ENCODE measurements at places on chromosomes 5 and 9.
A peak's percentile ranks its signal among the peaks of the same experiment; 100 is the strongest.

GRCh38 chr9:91693226-91693625 lies 256.8 kb downstream of the ROR2 start:
- DNase-seq = no peak

DNA sequence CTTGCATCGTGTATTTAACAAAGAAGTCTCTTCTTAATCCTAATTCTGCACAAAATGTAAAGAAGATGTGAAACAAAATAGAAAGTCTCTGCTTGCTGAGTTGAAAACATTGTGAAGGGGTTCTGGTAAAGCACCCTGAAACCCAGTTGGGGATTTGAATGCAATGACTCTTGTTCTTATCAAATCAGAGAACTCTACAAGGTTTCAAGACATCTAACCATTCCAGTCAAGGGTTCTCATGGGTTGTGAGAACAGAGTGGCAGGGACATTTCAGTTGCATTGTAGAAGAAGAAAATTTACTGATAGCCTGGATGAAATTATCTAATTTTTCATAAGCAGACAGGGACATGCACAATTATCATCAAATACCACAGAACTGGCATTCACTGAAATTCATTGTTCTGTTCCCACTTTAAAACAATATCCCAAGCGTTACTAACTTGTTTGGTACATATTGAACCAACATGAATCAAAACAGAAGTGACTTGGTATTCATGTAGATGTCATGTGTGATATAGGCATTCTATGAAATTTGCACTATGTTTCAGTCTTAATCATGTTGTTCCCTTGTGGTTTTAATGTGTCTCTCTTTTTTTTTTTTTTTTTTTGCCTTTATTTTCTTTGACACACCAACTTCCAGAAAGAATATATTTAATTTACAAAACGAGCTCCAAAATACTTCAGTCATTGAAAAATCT lies 563.3 kb downstream of the IRX1 start:
- DNase-seq = no peak

GRCh38 chr5:157288405-157289163 lies 22.7 kb downstream of the CYFIP2 start:
- DNase-seq = no peak

GRCh38 chr9:18678821-18679590 lies 205.1 kb downstream of the ADAMTSL1 start:
- DNase-seq = no peak

GRCh38 chr9:37371565-37372464 lies 50.7 kb upstream of the GRHPR start:
- DNase-seq = no peak

- DNase-seq = no peak
These were observed 79.1 kb downstream of the WDR41 start for GRCh38 chr5:77413049-77413448.

GRCh38 chr9:129972816-129973215 lies 70.2 kb downstream of the FNBP1 start:
- peak; percentile 39 for DNase-seq

DNA sequence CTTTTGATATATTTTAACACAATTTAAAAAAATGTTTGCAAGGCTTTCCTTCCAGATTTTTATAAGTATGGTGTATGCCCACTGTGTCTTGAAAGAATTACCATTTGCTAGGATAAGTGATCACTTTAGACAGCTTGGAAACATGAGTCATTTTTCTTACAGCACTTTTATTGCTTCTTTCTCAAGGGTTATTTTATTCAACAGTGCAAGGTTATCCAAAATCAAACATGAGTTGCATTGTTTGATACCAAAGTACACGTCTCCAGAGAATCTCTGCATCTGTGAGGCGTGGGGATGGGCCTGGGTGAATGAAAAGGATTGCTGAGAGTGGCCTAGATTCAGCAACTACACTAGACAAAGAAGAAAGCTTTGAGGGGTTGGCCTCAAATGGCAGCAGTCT lies 329.6 kb downstream of the ADAMTS6 start:
- DNase-seq = no peak

DNA sequence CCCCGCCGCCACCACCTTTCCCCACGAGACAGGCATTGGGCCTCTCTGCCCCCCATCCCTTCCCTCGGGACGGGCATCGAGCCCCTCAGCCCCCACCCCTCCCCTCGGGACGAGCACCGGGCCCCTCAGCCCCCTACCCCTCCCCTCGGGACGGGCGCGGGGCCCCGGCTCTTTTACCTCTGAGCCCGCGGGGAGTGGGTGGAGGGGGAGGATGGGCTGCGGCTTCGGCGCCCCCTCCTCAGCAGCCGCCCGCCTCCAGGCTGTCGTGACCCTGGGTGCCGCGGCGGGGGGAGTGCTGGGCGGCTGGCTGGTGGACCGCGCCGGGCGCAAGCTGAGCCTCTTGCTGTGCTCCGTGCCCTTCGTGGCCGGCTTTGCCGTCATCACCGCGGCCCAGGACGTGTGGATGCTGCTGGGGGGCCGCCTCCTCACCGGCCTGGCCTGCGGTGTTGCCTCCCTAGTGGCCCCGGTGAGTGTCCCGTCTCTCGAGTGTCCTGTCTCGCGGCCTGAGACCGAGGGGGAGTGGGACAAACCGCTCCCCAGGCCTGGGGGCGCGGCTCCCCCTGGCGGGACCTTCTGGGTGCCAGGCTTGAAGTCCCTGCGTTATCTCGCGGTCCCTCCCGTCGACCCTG lies 791 bp downstream of the SLC2A8 start:
- DNase-seq = peak; percentile 70

DNA sequence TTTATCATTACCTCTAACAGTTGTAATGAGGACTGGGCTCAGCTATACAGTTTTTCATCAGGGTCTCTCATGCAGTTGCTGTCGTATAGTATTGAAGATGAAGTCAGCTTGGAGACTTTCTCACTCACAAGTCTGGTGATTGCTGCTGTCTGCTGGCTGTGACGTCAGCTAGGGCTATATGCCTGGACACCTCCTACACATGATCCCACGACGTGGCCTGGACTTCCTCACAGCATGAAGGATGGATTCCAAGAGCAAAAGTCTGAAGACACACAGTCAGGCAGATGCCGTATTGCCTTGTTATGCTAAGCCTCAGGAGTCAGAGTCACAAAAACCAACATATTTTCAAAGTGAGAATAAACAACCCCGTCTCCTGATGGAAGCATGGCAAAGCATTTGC lies 193.3 kb downstream of the LURAP1L start:
- no peak for DNase-seq

- no peak for DNase-seq
These were observed 54.1 kb upstream of the CEMIP2 start for GRCh38 chr9:71822456-71822855.

- DNase-seq = no peak
These were observed 69.4 kb downstream of the C9orf50 start for GRCh38 chr9:129551393-129551973.

DNA sequence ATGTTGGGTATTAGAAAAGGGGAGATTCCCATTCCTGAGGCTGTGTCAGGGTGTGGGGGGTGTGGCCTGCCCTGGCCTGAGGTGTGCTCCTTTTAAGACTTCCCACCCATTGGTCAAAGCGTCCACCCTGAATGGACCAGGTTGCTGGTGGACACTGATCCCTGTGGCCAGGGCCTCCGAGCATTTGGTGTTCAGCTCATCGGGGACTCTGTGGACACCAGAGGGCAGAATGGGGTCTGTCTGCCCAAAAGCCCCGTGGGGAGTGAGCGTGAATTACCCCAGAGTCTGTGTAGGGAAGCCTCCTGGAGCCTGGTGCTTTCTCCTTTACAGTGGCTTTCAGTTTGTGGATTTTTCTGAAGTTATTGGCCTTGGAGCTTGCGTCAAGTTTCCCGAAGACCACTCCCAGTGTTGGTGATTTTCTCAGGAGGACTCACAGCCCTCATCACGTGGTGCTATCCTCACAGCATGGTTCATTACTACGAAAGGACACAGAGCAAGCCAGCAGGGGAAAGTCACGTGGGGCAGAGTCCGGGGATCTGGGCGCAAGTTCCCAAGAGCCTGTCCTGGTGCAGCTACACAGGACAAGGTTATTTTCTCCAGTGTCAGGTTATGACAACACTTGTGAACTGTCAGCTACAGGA lies 55.5 kb downstream of the TENT4A start:
- DNase-seq = no peak

DNA sequence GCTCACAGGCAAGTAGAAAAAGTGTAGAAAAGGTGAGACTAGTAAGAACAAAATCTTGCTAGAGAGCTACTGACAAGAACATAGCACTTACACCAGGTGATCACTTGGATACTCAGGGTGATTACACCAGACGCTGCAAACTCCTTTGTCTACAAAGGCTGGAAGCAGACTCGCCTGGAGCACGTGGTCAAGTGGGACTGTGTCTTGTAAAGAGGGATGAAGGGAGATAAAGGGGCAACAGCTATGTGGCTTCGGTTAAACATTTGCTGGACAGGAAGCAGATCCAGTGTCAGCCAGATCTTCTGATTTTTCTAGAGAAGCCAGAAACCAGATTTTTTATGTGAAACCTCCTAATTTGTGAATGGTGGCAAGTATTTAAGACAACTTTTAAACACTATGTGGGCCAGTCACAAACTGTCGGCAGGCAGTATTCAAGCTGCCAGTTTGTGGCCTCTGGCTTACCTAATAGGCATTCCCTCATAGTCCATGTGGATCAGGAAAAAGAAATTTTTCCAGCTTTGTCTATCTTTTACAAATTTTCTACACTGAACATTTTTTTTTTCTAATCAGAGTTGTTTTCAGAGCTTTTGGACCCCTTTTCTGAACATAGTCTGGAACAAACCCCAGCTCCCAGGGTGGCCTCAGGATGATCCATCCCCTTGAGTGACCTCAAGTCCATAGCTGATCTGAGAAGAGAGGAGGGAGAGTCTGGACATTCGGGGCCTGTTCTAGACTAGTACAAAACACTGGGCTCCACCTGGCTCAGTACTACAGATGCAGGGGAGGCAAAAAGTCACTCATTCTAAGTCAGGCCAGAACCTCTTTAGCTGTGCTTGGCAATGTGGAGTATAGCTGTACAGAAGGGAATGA lies 262.9 kb downstream of the ARRDC3 start:
- DNase-seq = no peak

- no peak for DNase-seq
These were observed 261.8 kb downstream of the MCTP1 start for GRCh38 chr5:95022967-95023695.

- peak; percentile 10 for DNase-seq
These were observed 114.3 kb downstream of the MVB12B start for GRCh38 chr9:126440940-126441339.

DNA sequence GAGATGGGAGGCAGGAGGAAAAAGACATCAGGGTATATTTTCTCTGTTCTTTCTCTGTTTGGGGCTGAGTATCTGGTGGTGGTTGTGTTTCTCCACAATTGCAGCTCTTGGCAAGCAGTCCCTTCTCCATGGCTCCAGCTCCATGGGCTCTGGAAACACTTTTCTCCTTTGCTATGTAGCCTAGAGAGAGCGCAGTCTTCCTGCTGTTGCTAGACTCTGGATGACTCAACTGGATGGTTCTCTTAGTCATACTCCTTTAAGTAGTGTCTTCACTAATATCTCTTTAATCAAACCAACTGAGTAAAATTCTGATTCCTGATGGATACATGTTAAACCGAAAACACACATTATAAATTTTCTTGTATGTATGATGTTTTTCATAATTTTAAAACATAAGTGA lies 3.3 kb upstream of the PLGRKT start:
- no peak for DNase-seq

DNA sequence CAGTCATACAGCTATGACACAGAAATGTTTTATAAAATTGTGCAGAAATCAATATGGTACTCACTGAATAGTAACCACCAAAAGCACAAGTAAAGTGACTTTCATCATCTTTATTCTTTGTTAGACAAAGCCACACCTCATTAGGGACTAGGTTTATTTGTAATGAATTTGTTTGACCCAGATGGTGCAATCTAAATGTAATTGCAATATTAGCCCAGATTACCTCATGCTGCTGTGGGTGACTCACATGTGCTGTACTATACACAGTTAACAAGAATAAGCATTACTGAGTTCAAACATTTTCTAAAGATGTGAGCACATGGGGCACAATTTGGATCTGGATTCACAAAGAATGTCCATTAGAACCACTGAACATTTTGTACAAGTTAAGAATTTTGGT lies 759.3 kb upstream of the TYRP1 start:
- no peak for DNase-seq

GRCh38 chr5:73630765-73631164 lies 4.8 kb downstream of the ARHGEF28 start:
- no peak for DNase-seq

DNA sequence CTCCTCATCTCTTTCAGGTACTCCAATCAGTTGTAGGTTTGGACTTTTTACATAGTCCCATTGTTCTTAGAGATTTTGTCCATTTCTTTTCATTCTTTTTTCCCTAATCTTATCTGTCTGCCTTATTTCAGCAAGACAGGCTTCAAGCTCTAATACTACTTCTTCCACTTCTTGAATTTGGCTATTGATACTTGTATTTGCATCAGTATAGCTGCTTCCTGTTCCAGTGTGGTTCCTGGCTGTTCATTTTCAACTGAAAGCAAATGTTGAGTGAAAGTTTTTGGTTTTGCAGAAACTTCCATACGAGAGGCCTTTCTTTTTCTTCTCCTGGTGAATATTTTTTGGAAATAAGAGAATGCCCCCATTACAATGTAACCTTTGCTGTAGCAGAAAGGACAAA lies 12.0 kb upstream of the IFNA1 start:
- DNase-seq = no peak

DNA sequence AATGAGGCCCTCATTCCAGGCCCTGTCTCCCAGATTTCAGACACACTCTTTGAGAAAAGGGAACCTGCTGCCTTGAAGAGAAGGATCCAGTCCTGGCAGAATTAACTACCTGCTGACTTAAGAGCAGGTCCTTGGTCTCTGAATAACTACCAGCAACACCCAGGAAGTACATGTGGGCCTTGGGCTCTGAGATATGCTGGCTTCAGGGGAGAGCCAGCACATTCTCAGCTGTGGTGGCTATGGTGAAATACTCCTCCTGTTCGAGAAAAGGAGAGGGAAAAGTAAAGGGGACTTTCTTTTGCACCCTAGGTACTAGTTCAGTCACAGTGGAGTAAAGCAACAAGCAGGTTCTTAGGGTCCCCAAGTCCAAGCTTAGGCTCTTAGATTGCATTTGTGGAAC lies 120.0 kb downstream of the HMHB1 start:
- no peak for DNase-seq

DNA sequence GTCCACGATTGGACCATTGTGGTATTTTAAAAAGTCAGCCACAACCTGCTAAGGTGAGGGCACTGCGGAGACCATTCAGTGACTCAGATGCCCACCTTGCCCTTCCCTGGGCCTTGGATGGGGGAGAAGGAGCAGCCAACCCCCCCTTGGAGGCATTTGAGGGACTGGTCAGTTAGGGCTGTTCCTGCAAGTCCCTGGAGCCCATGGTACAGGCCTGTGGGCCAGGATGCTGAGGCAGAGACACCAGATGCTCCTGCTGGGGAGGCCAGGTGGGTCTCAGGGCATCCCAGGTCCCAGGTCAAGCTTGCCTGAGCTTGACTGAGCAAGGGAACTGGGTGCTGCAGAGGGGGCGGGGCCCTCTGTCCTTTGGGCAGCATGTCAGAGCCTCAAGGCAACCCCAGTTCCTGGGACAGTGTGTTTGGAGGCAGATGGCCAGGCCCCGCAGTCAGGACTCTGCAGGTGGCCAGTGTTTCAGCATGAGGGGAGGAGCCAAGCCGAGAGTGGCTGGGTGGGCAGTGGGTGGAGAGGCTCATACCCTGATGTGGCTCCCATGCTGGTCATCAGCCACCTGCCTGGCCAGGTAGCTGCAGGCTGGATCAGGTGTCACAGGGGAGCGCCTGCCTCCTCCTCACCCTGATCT lies 27.5 kb downstream of the SLC6A3 start:
- no peak for DNase-seq

GRCh38 chr5:96093890-96094381 lies 132.3 kb upstream of the ELL2 start:
- DNase-seq = no peak

- DNase-seq = no peak
These were observed 21.5 kb downstream of the OTULINL start for GRCh38 chr5:14603141-14603540.

Data from activated CD8-positive, alpha-beta memory T cell treated with anti-CD3 and anti-CD28 coated beads, Interleukin-2, amount 50 U/mL, for 48 hours (primary cell).